ENCODE measurements at places on chromosomes 12 and 14. TPM values are rescaled to one million over a fixed set of nuclear protein-coding genes. Genes with fewer than 3 reads are reported as not detected.

DNA sequence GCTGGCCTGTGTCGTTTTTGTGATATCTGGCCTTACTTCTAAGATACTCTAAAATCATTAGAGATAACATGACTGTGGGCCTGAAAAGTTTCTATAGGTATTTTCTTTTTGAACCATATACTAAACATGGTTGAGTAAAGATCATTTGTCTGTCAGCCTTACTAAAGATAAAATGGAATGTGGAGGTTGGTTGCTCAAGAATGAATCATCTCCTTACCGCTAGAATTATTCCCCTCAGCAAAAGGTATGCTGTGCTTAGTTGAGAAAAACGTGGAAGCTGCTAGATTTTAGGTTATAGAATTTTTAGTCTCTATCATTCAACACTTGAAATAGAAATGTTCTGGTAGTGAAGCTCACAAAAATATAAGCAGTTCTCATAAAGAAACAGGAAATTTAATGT is 407.3 kb downstream of the AEBP2 start:
- no peaks in the 10 kb centered on the region for H3K27me3 ChIP-seq
- H3K4me1 ChIP-seq: peaks cover 17% of the 10 kb centered on the region
- H3K27ac ChIP-seq: no peak overlapping the region
- H3K4me3 ChIP-seq: no peak overlapping the region
- DNase-seq: peak; percentile 56

DNA sequence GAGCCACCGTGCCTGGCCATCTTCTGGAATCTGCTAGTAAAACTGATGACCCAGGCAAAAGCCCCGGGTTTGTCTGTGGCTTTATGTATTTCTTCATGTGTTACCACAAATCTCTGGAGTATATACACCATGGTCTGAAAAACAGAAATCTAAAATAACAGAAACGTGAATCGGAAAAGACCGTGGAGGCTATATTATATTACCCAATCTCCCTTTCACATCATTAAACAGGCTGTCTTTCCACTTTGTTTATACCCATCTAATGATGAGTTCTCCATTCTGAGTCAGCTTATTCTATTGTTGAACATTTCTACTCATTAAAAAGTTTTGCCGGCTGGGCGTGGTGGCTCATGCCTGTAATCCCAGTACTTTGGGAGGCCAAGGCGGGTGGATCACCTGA is 9.5 kb upstream of the AJUBA start:
- peaks cover 5% of the 10 kb centered on the region for H3K4me1 ChIP-seq
- H3K4me3 ChIP-seq: no peak overlapping the region
- no peak overlapping the region for H3K27ac ChIP-seq

GRCh38 chr14:74671789-74672188 is 41.1 kb downstream of the AREL1 start:
- H3K36me3 ChIP-seq: peaks cover 58% of the 10 kb centered on the region
- peak; percentile 94 for DNase-seq
- peaks cover 25% of the 10 kb centered on the region for H3K4me1 ChIP-seq
- no peaks in the 10 kb centered on the region for H3K27me3 ChIP-seq

DNA sequence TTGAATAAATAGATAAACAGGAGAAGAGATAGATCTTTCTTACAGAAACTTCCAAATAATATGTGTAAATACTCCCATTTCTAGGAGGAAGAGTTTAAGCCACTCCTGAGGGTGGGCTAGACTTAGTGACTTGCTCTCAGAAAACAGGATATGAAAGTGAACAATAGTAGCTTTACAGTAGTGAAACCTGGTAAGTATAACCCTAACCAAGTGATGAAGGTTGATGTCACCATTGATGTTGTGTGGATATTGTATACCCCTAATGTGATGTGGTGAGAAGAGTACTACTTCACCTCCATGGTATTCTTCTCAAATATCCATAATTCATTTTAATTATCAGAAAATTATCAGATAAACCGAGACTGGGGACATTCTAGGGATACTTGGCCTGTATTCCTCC is 20.9 kb downstream of the AKAP6 start:
- no peak overlapping the region for H3K27ac ChIP-seq
- no peak for DNase-seq
- no peaks in the 10 kb centered on the region for H3K4me1 ChIP-seq
- no peaks in the 10 kb centered on the region for H3K36me3 ChIP-seq
- no peak overlapping the region for H3K4me3 ChIP-seq

PRKD1 gene
- total RNA-seq: 3.0 TPM

PTPN21 gene
- total RNA-seq: 6.3 TPM

TSHR gene
- not detected for total RNA-seq

RAB2B gene
- total RNA-seq: 26.8 TPM

- DNase-seq: no peak
- H3K27me3 ChIP-seq: no peaks in the 10 kb centered on the region
- H3K4me1 ChIP-seq: no peaks in the 10 kb centered on the region
- H3K4me3 ChIP-seq: no peak overlapping the region
Measured at GRCh38 chr12:105171691-105172436, 64.1 kb downstream of the APPL2 start.

TRPV4 gene
- total RNA-seq: 1.6 TPM

DNA sequence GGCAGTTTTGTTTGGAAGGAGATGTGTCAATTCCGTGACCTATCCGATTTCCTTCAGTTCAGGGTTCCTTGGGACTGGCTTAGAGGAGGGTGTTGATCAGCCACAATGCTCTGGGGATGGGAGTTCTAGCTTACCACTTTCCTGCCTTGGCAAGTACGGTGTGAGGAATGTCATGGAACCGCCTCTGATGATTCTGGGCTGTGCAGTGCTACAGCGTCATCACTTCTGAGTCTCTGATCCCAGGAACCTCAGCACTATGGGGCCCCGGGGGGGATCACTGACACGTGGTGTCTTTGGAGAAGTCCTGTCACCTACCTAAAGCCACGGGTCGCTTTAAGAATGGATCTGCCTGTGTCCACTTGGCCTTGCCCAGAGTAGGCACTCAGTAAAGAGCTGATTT is 271.5 kb upstream of the FKBP4 start:
- no peak overlapping the region for H3K27ac ChIP-seq
- H3K27me3 ChIP-seq: peaks cover 59% of the 10 kb centered on the region
- no peaks in the 10 kb centered on the region for H3K36me3 ChIP-seq
- no peak overlapping the region for H3K4me3 ChIP-seq
- H3K4me1 ChIP-seq: no peaks in the 10 kb centered on the region

ITGB7 gene
- 3.4 TPM for total RNA-seq

GRCh38 chr12:62613081-62613480 is 146.5 kb downstream of the MON2 start:
- DNase-seq: no peak
- no peaks in the 10 kb centered on the region for H3K27me3 ChIP-seq
- no peak overlapping the region for H3K4me3 ChIP-seq
- no peak overlapping the region for H3K27ac ChIP-seq
- no peaks in the 10 kb centered on the region for H3K4me1 ChIP-seq
- H3K36me3 ChIP-seq: no peaks in the 10 kb centered on the region

GRCh38 chr12:57810450-57810849 is 8.1 kb downstream of the AVIL start:
- H3K27ac ChIP-seq: no peak overlapping the region
- DNase-seq: peak; percentile 88
- H3K27me3 ChIP-seq: no peaks in the 10 kb centered on the region
- peaks cover 11% of the 10 kb centered on the region for H3K4me1 ChIP-seq
- H3K4me3 ChIP-seq: no peak overlapping the region

- no peak for DNase-seq
- peaks cover 35% of the 10 kb centered on the region for H3K27me3 ChIP-seq
- no peaks in the 10 kb centered on the region for H3K4me1 ChIP-seq
- no peak overlapping the region for H3K27ac ChIP-seq
- H3K36me3 ChIP-seq: no peaks in the 10 kb centered on the region
Measured at GRCh38 chr14:71947947-71948500, 15.8 kb downstream of the RGS6 start.

GPR65 gene
- total RNA-seq: not detected

All from PC-3 (cell line).